Hematopoietic multipotent progenitor cell treated with erythropoietin and hydrocortisone succinate and interleukin-3 and kit ligand, for 8 days (in vitro differentiated cells): ENCODE measurements at places on chromosomes 1 and 21.

DNA sequence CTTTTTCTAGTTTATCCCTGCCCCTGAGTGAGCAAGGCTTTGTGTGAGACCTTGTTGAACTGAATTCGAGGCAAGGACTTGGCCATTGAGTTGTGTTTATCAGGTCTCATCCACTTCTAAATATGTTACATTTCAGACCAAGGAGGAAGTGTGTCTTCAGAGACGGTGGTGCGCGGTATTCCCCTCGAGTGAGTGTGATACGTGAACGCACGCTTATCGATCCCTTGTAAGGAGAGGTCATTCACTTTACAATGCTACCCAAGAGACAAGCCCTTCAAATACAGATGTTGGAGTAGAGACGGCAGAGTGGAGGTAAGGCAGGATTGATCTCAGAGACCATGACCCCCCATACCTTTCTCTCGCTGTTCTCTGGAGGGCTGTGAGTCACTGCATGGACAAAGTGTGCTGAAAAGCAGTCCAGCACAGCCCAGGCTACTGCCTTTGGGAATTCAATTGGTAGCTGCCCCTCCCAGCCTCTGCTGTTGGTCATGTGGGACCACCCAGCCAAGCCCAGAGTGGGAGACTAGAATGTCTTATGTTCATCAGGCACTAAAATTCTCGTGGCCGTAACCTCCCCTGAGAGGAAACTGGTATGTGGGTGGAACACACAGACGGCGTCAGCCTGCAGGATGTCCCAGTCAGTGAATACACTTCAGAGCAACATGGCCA, 16.3 kb upstream of the MTARC1 start:
- DNase-seq = no peak

- DNase-seq = no peak
Observed at GRCh38 chr1:76225526-76225925, 151.0 kb downstream of the ST6GALNAC3 start.

DNA sequence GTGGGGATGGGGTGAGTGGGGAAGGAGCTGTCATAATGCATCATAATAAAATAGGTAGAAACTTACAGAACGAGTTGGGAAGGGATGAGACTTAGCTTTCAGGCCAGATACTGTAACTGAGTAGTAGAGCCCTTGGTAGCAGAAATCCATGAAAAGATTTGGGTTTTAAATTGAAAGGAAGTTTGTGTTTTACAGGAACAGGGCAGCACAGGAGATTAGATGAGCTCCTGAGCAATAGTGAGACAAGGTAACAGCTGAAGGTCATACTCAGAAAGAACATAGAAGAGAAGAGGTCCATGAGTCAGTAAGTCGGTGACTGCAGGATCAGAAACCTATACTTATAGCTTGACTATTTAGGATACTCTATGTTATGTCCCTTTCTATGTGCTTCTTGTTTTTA, 7.3 kb downstream of the MAP10 start:
- no peak for DNase-seq

GRCh38 chr1:51378871-51379270, 48.5 kb upstream of the TTC39A start:
- no peak for DNase-seq

- peak; percentile 12 for DNase-seq
Observed at GRCh38 chr1:201946224-201946908, at the start of gene LMOD1. Gene LMOD1 (minus strand): TSS chr1:201946548. CDS start chr1:201946340, 208 bp downstream.

DNA sequence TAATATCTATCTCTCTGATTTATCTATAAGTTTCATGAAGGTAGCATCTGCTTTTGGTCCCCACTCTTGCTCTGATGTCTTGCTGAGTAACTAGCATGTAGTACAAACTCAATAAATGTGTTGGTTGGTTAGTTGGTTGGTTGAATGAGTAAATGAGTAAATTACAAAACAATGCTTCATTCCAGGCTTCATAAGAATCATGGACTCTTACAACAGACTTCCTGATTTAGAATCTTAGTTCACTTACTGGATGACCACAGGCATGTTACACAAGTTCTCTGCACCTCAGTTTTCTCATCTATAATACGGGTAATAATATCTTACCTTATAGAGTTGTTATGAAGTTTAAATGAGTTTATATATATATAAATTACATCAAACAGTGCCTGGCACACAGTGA, 98.6 kb downstream of the ZNF281 start:
- DNase-seq = no peak

GRCh38 chr1:234721476-234722269, 111.7 kb upstream of the IRF2BP2 start:
- DNase-seq = peak; percentile 46

- DNase-seq = no peak
Observed at GRCh38 chr1:85387781-85388180, 77.2 kb downstream of the DDAH1 start.
